ENCODE measurements at places on chromosomes 7 and 10.
A peak's percentile ranks its signal among the peaks of the same experiment; 100 is the strongest.

GRCh38 chr10:66102756-66103155, 823.1 kb upstream of the LRRTM3 start:
- no peak for DNase-seq

GRCh38 chr7:108181073-108181985, 51.2 kb upstream of the LAMB4 start:
- no peak for DNase-seq

DNA sequence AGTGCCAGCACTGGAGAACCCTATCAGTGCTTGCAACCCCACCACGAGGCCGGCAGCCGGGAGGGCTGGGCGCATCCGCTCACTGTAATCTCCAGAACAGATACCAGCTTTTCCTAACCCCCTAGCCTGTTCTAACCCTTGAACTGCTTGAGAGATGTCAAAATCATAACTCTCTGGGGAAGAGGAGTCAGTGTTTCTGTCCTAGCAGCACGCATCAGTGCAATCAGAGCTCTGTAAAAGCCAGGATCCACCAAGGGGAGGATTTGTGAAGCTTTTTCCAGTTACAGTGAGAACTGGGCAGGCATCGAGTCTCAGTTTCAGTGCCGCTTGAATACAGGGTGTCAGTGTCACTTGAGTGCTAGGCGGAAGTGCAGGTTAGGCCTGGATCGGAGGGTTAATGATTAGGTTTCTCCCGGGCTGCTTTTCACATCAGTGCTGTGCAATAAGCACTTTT, 104.5 kb upstream of the INSYN2A start:
- DNase-seq: no peak

DNA sequence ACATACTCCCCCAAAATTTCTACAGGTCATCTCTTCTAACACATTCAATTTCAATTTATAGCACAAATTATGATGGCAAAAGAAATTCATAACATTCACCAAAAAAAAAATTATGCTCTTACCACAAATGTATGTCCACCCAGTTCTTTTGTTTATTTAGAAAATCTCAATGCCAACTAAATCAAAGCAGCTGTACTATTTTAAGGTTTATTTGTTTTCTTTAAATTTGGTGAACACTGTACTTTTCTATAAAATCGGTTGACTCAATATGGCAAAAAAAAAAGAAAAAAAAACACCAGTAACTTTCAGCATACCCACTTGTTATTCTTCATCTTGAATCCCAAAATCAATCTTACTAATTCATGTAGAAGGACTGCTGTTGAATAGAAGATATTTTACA, 225.7 kb downstream of the AGMO start:
- DNase-seq: no peak

DNA sequence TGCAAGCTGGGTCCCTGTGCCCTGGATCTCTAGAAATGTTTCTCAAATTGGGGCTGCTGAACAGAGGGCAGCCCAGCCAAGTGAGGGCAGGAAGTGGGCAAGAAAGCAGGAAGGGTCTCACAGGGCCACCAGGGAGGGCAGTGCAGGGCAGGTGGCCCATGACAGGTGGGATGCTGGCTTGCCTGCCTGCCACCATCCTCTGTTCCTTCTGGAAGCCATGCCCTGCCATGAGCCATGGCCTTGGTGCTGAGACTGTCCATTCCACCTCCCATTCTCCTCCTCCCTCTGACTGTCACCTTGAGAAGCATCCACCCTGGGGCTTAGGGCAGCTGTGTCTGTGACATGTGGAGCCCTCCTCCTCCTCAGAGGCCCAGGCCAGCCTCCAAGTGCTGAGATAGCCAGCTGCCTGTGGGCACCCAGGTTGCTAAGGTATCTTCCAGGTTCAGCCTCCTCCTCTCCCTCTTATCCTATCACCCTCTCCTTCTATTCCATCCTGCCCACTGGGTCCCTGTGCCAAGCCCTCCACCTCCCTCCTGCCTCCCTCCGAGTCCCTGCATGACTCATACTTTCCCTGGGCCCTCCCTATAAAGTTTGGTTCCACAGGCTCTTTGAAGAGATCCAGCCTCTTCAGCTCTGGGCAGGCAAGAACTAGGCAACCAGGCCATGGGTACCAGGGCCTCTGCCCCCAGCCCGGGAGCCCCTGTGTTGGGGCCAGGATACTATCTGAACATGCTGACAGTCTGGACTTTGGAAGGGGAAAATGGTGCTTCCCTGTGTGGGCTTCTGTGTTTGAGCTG, 1.3 kb downstream of the VSIR start:
- DNase-seq: no peak

- DNase-seq: no peak
Observed at GRCh38 chr7:105196473-105196872, 182.5 kb downstream of the KMT2E start.

- DNase-seq: peak; percentile 76
Observed at GRCh38 chr10:5467207-5467535, 32.2 kb downstream of the CALML5 start.

GRCh38 chr7:31633894-31634494, 53.0 kb upstream of the PPP1R17 start:
- DNase-seq: peak; percentile 75

- no peak for DNase-seq
Observed at GRCh38 chr7:98956469-98956868, 78.1 kb downstream of the TRRAP start.

GRCh38 chr10:48287417-48288391, 13.2 kb upstream of the FRMPD2 start:
- peak; percentile 50 for DNase-seq

DNA sequence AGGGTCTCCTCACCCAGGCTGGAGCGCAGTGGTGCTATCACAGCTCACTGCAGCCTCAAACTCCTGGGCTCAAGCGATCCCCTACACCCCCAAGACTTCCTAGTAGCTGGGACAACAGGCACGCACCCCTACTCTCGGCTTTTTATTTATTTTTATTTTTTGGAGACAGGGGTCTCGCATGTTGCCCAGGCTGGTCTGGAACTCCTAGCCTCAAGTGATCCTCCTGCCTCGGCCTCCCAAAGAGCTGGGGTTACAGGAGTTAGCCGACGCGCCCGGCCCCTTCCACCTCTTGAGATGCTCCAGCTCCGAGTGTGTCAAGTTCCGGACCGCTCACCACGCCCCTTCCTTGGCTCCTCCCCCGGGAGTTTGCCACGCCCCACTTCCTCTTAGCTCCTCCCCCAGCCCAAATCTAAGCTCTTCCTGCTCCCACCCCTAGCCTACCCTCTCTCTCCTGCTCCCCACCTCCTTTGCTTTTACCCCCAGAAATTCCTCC, 6.3 kb downstream of the NAT16 start:
- DNase-seq: no peak

DNA sequence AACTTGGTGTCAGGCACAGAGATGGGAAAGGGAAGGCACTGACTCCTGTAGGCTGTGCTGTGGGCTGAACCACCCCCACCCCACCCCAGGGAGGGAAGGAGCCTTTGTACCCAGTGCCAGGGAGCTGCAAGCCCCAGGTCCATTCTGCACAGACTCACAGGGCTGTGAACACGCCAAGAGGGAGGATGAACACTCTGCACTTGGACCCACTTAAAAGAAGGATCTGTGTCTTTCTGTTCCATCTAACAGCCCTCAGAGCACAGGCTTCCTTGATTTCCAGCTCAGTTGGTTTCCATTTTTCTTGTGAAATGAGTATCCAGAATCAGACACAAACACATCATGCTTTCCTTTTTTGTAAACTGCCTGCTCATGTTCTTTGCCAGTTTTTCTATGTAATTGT, 84.9 kb downstream of the GRB10 start:
- DNase-seq: no peak

DNA sequence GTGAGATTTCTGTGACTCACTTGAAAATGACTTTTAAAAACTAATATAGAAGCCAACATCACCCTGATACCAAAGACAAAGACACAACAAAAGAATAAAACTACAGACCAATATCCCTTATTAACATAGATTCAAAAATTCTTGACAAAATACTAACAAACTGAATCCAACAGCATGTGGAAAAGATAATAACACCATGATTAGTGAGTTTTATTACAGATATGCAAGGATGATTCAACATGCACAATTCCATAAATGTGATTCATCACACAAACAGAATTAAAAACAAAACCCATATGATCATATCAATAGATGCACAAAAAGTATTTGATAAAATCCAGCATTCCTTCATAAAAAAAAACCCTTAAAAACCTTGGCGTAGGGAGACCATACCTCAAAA, 6.5 kb downstream of the MGAM start:
- no peak for DNase-seq

DNA sequence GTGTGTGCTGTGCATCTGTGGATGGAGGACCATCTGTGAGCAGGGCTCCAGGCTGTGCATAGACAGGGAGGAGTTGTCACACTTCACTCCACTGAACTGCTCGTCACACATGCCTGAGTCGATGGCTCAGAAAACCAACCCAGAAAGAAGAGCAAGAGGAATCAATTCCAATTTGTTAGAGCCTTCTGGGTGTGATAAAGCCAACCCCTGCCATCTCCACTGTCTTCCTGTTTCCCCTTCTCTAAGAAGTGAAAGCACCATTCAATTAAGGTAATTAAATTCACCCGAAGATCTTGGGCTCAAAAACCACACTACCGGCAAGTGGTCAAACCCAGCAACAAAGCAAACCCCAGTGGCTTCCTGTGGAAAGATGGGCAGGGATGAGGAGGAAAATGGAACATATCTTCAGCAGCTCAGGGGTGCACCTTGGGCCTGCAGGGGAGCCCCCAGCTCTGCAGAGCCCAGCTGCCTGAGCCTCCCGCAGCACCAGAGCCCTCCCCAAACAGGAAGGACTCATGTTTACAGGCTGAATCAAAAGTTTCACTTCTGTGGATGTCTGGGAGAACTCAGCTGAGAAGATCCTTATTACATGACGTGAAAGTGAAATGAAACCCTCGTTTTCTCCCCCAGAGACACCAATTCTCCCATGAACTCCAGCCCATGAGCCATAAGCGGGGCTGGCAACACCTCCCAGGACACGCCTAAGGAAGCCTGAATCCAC, 10.9 kb downstream of the C10orf71 start:
- DNase-seq: no peak

GRCh38 chr10:114081911-114082583, 38.4 kb downstream of the ADRB1 start:
- DNase-seq: no peak

DNA sequence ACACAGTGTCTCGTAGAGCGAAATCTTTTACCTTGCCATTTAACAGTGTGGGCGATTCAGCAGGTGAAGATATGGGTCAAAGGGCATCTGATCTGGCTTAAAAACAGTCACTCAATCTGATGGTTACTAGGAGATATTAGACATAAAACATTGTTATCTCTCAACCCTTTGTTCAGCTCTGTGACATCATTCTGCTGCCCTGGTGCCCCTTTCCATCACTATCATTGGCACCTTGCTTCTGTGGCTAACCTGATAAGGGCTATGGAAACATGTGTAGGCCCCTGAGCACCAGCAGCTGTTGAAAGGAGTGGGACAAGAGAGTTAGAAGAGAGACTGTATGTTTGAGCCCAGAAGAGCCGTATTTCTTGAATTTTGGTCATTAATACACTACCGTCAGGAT, 650.3 kb downstream of the PHTF2 start:
- DNase-seq: no peak

DNA sequence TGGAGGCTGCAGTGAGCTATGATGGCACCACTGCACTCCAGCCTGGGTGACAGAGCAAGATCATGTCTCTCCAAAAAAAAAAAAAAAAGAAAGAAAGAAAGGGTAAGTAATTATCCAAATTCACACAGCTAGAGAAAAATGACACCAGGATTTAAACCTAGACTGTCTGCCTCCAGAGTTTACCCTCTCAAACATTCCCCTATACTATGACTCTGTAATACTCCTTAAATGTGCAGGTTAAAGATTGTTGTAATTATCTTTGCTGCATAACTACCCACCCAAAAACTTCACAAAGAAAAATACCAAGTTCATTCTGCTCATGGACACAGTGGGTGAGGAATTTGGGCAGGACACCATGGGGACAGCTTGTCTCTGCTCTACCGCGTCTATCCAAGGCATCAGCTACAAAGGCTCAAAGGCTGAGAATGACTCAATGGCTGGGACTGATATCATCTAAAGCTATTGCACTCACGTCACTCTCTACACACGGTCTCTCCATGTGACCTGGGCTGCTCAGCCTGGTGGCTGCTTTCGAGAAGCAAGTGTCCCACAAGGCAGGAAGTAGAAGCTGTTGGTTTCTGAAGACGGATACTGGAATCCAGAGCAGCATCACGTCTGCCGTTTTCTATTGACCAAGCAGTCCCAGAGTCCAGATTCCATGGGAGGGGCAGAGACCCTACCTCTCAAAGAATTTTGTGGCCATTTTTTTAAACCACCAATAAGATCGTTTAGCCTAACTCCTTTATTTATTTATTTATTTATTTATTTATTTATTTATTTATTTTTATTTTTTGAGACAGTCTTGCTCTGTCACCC, 185.7 kb upstream of the AUTS2 start:
- DNase-seq: no peak

DNA sequence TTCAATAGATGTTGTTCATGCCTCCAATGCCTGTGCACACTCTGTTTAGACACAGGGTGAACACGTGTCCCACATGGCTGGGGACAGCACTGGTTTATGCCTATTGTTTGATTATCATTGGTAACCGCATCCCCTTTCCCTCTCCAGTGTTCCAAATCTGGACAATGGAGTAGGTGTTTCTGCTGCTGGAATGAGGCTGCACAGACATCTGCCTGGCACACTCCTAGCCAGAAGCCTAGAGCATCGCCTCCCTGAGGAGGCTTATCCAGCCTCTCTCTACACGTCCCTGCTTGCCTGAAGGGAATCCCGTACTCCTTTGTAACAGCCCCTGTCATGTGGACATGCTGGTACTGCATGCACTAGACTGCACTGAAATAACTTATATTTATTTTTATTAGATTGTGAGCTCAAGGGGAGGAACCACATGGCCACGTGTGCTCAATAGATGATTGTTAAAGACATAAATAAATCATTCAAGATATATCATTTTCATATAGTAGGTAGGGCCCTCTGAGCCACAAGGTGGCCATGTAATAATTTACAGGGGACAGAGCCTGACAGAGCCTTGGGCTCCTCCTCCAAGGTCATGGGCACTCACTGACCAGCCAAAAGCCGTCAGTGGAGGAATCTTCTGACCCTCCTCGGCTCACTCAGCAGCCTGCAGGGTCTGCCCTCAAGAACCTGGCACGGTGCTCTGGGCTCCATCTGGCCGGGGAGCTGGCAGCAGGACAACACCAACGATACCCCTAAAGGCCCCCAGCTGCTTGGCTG, 310.9 kb upstream of the ZNF32 start:
- DNase-seq: no peak

DNA sequence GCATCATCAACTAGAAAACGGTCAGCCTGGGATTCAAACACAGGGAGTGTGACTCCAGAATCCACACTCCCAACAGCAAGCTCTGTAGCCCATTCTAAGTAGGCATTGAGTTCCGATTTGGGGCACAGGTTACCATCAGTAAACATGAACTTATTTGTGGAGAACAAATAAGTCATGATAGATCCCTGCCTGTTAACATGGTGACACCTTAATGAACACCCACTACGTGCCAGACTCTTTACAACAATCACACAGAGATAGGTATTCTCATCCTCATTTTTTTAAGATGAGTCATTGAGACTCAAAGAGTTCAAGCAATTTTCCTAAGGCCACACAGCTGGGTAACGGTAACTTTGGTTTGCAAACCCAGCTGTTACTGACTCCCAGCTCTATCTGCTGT, 91.5 kb downstream of the LYZL2 start:
- no peak for DNase-seq

- no peak for DNase-seq
Observed at GRCh38 chr7:5607951-5608656, 173.4 kb downstream of the RNF216 start.

- no peak for DNase-seq
Observed at GRCh38 chr10:86651021-86651471, 3.3 kb upstream of the OPN4 start.
